ENCODE measurements at places on chromosomes 2 and 18.
A peak's percentile ranks its signal among the peaks of the same experiment; 100 is the strongest.

- no peak for DNase-seq
Observed at GRCh38 chr2:143551971-143552650, 422.9 kb downstream of the ARHGAP15 start.

DNA sequence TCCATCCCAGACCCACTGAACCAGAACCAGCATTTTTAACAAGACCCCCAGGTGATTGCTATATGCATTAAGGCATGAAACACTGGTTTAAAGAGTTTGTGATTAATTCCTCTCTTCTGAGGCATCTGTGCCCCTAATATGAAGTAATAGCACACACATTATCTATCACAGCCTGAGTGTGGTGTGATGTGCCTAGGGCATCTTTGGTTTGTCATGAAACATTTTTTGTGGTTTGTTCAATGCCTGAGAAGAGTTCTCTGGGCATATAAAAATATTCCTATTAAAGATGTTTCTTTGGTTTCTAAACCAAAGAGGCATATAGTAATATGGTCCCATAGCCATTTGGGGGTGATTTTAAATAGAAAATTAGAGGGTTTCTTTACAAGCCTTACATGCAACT lies 221.7 kb upstream of the SPOPL start:
- DNase-seq: no peak

- no peak for DNase-seq
Observed at GRCh38 chr2:142920571-142920970, 43.1 kb downstream of the KYNU start.

GRCh38 chr2:234771980-234772732 lies 179.7 kb upstream of the SH3BP4 start:
- DNase-seq: no peak

- DNase-seq: no peak
Observed at GRCh38 chr2:72716601-72717000, 109.2 kb downstream of the EXOC6B start.

DNA sequence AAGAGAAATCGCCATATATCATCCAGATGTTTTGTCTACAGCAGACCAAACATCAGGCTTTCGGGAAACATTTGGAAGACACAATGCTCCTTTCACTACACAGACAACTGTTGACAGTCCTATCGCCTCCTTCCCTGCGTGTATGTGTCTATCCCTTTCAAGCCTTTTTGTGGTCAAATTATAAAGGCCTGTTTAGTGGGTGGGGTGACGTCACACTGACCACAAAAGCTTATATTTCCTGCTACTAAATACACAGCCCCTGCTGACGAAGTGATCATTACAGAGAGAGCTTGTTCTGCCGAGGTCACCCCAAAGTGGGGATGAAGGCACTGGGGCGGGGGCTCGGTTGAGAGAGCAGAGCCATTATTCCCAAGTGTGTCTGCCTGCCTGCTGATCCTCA lies 302.7 kb upstream of the TNP1 start:
- DNase-seq: peak; percentile 14

All from stimulated activated naive B cell treated with anti-CD40 and anti-IgM and Interleukin-4, amounts not matched to agents 10 μg/mL and 1 μg/mL and 100 μg/mL, for 72 hours (primary cell).